ENCODE measurements at places on chromosomes 12 and 14. TPM values are rescaled to one million over a fixed set of nuclear protein-coding genes. Genes with fewer than 3 reads are reported as not detected.

GRCh38 chr12:38159092-38159551, 157.5 kb upstream of the ALG10B start:
- DNase-seq: no peak

GRCh38 chr12:14514154-14514842, 53.4 kb downstream of the PLBD1 start:
- DNase-seq: no peak

DNA sequence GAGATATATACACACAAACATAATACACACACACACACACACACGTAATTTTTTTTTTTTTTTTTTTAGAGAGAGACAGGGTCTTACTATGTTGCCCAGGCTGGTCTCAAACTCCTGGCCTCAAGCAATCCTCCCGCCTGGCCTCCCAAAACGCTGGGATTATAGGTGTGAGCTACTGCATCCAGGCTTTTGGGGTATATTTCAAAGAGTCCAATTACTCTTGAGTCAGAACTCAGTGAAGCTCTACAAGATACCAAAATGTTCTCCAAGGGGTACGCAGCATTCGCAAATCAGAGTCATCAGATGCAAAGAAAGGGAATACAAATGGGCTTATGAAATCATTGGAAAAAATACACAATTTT, 54.0 kb downstream of the PHLDA1 start:
- DNase-seq: no peak

DNA sequence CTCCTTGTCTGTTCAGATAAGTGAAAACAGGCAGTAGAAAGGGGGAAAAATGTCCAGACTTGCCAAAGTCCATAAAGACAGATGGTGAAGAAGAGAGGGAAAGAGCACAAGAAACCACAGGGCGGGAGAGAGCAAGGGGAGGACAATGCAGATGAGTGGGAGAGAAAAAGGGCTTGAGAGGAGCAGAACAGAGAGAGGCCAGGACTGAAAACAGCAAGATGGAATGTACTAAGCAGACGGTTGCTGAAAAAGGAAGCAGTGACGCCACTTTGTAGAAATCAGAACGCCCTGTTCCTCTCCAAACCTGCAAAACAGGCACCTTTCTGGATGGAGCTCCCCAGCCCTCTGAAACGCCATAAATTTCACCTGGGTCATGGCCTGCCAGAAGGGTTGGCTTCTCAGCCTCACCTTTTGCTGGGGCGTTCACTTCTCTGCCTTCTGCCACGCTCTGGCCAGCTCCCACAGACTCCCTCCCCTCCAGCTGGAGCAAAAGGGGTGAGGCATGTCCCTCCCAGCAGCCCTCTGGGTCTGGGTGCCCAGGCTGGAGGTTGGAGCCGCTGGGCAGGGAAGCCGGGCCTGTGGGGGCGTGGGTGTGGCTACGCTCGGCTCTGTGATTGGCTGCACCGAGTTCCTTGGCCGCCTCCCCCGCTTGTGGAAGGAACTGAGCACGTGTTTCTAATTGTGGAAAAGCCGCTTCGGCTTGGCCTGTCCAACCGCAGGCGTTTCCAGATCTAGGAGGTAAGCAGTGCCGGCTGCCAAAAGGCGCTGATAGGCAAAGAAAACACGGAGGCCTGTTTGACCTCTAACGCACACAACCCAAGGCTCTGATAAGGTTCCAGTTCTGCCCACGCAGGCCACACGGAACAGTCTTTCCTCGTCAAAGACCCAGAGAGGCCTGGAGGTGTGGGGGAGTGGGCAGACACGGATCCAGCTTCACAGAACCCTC, 29.3 kb downstream of the SLC7A8 start:
- DNase-seq: peak; percentile 70

DNA sequence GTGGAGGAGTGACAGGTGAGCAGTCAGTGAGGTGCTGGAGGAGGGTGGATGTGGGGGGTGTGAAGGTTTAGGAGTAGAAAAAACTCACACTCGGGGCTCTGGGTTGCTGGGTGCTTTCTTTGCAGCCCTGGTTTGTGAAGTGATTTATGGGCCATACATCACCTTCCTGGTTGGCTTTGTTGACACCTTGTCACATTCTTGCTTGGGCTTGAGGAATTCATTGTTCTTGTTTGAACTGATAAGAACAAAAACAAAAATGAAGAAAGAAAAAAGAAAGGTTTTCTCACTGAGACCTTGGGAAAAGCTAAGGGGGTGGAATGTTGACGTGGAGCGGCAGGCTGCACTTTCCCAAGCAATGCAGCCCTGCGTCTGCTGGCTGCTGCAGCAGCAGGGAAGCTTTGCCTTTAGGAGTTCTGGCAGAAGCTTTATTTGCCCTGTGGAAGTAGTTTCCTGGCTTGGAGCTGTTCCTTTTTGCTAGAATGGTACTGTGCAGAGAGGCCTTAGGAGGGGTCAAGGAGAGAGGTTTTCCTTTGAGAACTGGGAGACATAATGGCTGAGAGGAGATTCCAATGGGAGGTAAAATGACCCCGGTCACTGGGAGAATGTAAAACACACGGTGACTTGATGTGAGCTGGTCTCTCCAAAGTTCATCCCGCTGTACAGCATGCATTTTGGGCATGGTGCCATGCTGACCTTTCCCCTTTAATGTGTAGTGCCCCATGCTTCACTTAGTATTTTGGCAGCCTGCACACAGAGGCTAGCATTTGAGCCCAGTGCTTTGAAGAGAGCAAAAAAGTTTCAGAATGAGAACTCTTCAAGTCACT, 52.8 kb downstream of the HMGA2 start:
- no peak for DNase-seq

DNA sequence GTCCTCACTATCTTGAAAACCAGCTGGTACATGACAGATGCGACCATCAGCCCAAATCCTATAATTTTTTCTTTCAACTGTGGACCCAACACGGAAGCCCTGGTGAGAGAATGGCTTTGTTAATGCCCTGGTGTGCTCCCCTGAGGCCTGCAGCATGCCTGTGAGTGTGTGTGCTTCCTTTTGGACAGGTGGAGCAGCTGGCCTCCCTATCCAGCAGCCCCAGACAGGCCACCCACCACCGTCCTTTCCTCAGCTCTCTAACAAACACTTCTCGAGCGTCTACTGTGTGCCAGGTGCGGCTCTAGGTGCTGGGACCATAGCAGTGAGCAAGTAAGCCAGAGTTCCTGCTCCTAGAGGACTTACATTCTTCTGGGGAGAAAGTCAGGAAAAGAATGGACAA, 78.9 kb upstream of the GZMB start:
- DNase-seq: no peak

- peak; percentile 73 for DNase-seq
These were observed 2.0 kb downstream of the TPI1 start for GRCh38 chr12:6869049-6870021.

DNA sequence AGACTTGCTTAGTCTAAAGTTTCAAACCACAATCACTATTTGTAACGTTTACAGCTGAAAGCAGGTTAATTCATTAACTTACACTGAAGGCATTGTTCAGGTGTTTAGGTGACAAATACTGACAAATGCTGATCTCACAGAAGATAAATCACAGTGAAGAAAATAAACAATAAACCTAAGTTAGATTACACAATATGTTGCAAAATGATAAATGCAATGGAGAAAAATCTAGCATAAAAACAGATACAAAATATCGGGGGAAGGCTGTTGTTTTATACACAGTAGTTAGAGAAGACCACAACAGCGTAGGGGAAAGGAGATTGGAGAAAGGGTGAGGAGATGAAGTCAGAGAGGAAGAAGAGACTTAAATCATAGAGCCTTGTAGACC, 3.0 kb downstream of the SCAF11 start:
- no peak for DNase-seq

GRCh38 chr12:46487567-46488131, 115.1 kb upstream of the SLC38A2 start:
- DNase-seq: no peak

GRCh38 chr12:2336409-2336829, 283.6 kb downstream of the CACNA1C start:
- DNase-seq: peak; percentile 96

- no peak for DNase-seq
These were observed 92.1 kb downstream of the NOC4L start for GRCh38 chr12:132236129-132236929.

FAM90A1 gene
- not detected for total RNA-seq

DAO gene
- total RNA-seq: not detected

KRT72 gene
- not detected for total RNA-seq

SLC8B1 gene
- total RNA-seq: 7.0 TPM

OAS2 gene
- total RNA-seq: 40.3 TPM

SALL2 gene
- 0.06 TPM for total RNA-seq
